ENCODE measurements at places on chromosomes 3 and 15. TPM values are rescaled to one million over a fixed set of nuclear protein-coding genes. Genes with fewer than 3 reads are reported as not detected.

The MRAS gene
- total RNA-seq: 79.4 TPM

DNA sequence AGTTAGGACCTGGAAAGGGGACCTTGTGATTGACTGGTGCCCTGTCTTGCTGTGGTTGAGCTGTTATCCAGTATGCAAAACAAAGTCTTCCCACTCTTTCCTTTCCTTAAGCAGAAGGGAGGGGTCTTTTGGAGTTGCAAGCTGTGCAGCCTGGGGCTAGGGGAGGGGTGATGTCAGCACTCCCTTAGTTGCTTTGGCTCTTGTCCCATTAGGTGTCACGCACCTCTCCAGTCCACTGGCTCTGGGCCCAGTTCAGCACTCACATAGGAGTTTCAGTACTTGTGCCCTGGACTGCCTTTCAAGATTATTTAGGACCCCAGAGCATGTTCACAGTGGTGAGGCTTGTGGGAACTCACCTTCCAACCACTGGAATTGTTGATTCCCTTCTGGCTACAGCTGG, 238.5 kb downstream of the DOCK3 start:
- peak; percentile 66 for DNase-seq

The SPTSSB gene
- not detected for total RNA-seq

DNA sequence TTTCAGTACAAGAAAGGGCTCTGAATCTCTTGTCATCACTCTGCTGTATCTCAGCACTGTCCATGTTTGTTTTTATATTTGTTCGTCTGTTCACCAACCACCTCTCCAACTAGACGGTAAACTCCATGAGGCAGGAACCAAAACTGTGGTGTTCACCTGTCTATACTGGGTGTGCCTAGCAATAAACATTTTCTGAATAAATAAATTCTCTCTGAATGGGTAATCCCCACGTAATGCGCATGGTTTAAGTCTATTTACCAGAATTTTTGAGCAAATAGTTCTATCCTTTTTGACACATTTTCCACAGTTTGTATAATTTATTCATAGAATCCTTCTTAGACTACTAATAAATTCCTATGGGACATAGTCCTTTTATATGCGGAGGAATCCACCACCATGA, 400.6 kb upstream of the CFAP20DC start:
- no peak for DNase-seq

The CCDC39 gene
- not detected for total RNA-seq

The ARHGAP31 gene
- 117 TPM for total RNA-seq

- no peak for DNase-seq
Measured at GRCh38 chr15:74573987-74574386, 33.0 kb downstream of the ARID3B start.

The COPS2 gene
- total RNA-seq: 57.2 TPM

DNA sequence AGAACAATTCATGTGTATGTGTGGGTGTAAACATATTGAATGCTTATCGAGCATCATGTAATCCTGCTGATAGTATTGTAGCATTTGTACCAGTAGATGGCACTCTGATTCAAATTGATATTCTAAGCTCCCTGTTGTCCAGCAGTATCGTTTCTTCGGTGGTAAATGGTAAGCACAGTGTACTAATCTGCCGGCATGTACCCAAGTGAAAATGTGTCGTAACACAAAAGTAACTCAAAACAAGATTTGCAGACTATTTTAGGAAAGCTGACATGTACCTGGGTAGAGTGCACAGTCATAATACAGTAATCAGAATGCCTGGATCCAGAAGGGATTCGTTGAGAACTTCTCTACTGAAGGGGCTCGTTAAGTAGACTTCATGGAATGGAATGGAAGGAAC, 31.7 kb upstream of the MNS1 start:
- no peak for DNase-seq

The FILIP1L gene
- total RNA-seq: 43.2 TPM

DNA sequence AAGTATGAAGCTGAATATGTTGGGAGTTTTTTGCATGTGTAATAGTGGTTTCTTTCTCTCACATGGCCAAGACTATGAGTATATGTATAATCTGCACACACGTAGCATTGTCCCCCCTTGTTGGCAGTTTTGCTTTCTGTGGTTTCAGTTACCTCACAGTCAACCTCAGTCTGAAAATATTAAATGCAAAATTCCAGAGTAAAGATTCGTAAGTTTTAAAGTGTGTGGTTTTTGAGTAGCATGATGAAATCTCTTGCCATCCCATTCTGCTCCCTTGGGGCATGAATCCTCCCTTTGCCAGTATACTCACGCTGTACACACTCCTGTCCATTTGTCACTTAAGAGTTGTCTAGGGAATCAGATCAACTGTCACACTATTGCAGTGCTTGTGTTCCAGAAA, 742.0 kb upstream of the CCDC54 start:
- DNase-seq: no peak

The CACNA1D gene
- total RNA-seq: 47.2 TPM

- DNase-seq: peak; percentile 90
Measured at GRCh38 chr15:31326875-31327668, 437 bp downstream of the KLF13 start.

Data from upper lobe of right lung (tissue), 1 donor.